Mucosa of gallbladder (tissue), 1 donor: ENCODE measurements at places on chromosomes 4 and X. TPM values are rescaled to one million over a fixed set of nuclear protein-coding genes. Genes with fewer than 3 reads are reported as not detected.

The ZXDA gene
- 8.4 TPM for total RNA-seq

The XAGE1A gene
- total RNA-seq: not detected

DNA sequence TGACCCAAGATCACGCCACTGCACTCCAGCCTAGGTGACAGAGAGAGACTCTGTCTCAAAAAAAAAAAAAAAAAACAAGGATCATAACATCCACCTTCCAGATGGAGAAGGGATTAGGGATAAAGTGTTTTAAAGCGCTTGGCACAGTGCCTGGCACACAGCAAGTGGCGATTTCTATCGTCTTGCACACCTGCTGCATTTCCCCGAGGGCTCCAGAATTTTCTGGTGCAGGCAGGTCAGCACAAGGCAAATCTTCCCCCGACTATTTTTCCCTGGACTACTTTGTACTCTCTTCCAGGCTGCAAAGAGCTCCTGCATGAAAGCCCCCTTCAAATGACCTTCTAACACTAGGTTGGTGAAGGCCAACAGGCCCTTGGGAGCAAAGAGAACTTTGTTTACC lies 57.3 kb downstream of the APBB2 start:
- DNase-seq: no peak

DNA sequence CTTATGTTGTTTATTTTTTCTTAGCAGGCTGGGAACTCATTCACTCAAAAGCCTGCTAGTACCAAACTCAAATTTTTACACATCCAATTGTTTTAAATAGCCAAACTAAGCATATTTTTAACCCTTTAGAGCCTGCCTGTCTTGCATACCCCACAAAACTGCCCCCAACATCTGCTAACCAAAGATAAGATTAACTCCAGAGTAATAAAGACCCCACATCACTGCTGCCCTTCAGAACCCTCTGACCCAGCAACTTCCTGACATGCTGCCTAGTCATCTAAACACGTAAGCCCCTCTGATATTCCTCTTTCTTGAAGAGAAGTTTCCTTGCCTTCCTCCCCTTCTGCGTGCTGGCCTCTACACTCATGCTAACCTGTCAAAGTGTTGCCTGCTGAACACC lies 60.7 kb upstream of the ASB12 start:
- no peak for DNase-seq

DNA sequence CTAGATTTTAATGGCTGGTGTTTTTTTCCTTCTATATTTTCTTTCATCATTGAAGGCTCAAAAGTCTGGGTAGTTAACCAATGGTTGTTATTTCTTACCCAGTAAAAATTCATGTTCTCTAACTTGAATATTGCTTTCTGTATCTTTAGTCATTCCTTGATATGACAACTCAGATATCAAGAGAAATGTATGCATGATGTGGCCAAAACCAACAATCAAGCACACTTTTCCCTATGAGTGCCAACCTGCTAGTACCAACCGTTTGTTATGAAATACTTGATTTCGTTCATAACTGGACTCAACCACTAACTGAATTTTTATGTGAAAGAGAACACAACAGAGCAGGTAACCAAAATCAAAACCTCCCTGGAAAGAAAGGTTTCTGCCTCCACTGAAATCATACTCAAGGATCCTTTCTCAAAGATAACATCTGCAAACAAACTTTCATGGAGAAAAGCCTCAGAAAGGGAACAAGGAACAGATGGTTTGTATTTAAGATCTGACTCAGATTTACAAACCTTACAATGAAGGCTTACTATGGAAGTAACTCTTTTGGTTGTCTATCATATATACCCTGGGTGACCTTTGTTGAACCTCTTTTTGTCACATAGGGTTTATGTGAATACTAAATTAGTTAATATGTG lies 8.3 kb upstream of the VEGFC start:
- DNase-seq: no peak
